ENCODE measurements at places on chromosomes 1 and 21.

DNA sequence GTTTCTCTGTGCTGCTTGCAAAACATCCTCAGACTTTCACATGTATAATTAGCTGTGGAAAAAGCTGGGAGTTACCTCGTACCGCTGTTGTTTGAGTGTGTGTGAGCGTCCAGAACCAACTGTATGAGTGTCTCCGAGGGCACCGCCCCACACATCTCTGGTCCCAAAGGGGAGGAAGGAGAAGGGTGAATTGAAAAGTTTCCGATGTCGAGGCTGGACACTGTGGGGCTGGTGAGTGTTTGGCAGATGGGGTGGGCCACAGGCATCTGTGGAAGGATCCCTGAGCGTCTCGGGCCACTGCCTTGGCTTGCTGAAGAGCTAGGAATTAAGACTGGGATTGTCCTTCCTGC lies 1.2 kb downstream of the ATP2B4 start:
- no peak for DNase-seq

DNA sequence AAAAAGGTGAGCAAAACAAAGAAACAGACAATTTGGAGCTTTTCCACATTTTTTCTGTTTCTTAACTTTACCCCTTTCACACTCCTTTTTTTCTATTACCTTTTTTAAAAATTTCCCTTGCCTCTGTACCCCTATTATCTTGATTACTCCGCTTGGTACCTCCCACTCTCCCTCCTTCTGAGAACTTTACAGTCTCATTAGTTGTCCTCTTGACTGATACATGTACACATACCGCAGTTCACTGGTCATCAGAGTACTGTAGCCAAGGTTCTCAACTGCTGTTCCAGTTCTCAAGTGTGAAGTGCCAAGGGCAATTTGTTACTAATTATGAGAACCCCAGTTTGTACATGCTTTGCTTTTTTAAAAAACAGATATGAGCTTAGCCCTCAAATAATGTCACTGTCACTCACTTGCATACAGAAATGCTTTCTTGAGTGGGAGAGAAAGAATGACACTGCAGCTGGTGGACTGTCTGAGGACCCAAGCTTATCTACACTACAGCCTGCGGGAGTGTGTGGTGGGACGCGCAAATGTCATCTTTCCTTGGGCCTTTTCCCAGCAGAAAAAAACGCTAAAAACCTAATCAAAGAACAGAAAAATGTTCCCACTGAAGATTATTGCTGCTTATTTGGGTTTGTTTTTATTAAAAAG lies 160.8 kb downstream of the DISP1 start:
- no peak for DNase-seq

DNA sequence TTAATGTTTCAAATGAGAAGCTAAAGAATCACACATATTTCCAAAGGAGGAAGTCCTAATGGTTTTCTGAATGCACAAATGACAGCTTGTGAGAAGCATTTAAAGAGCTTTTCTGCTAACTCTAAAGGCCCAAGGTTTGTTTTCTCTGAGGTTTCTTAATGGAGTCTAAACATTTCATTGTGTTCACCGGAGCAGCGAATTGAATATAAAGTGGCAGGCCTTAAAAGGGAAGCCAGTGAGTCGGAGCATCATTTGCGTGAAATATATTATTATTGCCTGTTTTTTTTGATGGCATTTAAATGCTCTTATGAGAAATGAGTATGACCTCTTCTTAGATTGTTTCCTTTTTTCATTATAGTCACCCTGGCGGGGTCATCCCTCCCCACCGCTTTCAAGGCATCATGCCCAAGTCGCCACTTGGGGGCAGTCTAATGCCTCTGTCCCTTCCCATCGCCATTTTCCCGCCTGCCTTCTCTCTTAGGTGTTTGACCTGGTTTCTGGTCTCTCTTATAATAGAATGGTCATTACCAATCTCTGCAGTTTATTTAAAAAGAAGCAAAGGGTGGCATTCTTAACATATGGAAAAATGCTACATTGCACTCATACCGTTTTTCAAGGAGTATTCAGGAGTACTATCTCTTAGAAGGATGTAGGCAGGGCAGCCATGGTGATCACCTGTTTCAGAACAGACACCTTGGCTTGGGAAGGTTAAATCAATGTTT lies 25.3 kb upstream of the OVAAL start:
- peak; percentile 54 for DNase-seq

GRCh38 chr1:32337855-32338636 lies 2.0 kb upstream of the MARCKSL1 start:
- no peak for DNase-seq

- peak; percentile 50 for DNase-seq
Measured at GRCh38 chr1:215777370-215777925, 210.3 kb downstream of the KCTD3 start.

- DNase-seq: no peak
Measured at GRCh38 chr1:178970184-178970583, 55.5 kb upstream of the FAM20B start.

DNA sequence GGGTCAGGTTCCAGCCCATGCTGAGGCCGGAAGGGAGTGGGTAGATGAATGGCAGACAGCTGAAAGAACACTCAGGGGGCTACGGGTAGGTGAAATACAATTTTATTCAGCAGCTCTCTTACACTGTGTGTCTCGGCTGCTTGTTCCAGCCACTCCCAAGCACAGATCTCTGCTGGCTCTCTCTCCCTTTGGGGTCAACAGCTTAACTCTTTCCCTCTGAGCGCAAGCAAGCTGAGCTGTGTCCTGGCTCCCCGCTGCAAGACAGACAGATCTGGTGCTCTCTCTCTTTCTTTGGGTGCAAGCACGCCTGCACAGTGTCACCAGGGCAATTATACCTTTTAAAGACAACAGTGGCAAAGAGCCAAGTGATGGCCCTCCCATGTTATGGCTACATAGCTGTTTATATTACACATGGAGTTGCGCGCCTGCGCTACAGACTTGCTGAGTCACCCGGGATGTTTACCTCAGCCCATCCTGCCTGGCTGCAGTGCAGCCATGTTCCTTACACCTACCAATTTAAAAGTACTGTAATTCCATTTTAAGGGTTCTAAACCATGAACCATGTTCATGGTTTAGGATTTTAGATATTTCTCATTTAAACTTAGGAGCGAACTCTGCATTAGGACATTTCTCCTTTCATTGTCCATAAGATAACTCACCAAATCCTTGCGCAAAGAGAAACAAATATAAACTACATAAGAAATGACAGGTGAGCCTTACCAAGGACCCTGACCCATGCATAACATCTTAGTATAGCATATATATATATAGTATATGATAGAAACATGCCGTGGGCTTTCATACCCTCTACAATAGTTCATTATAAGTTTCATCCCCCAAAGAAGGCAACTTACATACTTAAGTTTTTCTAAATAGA lies 396.5 kb downstream of the SMYD3 start:
- no peak for DNase-seq

DNA sequence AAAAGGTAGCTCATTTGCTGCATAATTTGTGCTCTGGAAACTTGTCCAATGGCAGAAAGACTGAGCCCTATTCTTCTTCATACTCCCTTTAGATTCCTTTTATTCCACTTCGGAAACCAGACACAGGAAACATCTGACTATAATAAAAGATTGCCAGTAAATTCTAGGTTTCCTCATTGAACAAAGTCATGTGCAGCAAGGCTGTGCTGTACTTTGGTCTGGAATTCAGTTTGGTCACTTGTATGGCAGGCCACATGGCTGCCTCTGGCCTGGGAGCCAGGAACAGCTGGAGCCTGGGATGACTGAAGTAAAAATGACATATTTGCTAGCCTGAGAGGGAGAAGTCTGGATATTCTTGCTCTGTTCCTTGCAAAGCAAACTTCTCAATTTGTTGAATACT lies 79.6 kb downstream of the ST3GAL3 start:
- no peak for DNase-seq

GRCh38 chr1:185038813-185039376 lies 6.5 kb upstream of the RNF2 start:
- DNase-seq: no peak

DNA sequence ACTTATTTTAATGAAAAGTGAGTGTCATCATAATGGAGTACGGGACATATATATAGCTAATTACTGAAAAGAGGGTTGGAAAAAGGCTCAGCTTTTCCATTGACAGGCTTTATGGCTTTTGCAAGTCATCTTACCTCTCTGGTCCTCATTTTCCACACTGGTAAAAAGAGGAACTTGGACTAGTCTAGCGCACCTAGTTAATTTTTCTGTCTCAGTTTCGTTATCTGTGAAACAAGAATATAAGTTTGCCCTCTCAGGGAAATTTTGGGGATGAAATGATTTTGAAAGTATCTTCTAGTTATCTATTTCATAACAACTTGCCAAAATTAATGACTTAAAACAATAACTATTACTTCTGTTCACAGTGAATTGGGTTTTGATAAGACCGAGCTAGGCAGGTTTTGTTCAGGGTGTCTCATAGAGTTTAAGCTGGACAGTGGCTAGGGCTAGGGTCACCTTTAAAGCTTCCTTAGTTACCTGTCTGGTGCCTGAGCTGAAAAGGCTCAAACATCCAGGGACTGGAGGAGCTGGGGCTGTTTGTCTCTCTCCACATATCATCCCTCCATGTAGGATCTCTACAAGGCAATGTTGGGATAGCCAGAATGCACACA lies 91.7 kb downstream of the TYW3 start:
- no peak for DNase-seq

DNA sequence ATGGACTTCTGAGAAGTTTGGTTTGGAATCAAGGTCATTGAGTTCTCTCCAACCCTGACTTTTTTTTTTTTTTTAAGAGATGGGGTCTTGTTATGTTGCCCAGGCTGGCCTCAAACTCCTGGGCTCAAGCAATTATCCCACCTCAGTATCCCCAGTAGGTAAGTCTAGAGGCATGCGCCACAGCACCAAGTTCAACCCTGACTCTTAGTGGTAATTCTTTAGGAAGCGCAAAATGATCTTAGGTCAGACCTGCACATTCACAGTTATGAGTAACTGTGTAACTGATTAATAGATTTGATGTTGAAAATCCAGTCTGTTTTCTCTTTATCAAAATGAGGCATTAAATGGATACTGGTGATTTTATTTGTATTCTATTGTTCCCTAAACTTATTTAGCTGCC lies 95.9 kb downstream of the GREM2 start:
- no peak for DNase-seq

DNA sequence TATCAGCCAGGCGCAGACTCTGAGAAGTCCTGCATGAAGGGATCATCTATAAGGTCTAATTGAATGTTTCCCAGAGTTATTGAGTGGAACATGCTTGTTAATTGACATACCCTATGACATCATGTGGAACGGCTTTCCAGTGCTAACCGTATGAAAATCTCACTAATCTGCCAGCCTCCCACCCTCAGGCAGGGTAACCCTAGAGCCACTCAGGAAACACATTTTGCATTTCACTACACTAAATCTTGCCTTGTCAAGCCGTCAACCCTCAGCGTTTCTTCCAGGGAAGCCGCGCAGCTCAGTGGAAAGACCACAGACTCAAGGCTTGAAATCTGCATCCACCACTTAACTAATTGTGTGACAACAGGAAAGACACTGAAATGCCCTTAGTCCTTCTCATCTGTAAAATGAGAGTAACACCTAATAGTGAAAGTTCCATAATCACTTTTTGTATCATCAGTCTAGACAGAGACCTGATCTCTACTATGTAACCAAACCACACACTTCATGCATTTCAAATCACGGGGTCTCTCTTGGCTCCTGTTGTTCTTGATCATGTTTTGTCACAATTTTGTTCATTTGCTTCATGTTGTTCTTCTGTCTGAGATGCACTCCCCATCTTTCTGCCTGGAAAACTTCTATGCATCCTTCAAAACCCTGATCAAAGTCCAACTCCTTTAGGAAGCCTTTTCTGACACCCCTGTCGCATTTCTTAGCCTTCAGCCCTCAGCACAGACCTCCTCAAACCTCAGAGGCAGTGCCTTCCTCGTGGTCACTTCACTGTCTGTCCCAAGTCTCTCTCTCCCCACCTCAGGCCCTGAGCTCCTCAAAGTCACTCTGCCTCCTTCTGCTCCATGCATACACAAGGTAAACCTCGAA lies 246.5 kb downstream of the TOMM20 start:
- no peak for DNase-seq
